ENCODE measurements at places on chromosomes 11 and 22.

GRCh38 chr22:29689206-29689879 is 30.5 kb upstream of the CABP7 start:
- no peak for DNase-seq

DNA sequence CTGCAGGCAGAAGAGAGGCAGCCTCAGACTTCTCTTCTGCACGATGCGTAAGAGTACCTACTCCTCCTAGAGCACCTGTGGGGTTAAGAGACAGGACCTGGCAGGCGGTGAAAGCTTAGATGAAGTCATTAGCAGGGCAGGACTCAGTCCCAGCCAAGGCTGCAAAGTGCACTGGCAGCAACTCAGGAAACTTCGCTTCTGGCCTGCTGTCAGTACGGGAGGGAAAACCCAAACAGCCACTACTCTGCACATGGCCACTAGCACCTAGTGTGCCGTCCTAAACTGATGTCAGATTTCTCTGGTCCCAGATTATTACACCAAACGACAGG is 8.8 kb upstream of the KLHL35 start:
- no peak for DNase-seq

DNA sequence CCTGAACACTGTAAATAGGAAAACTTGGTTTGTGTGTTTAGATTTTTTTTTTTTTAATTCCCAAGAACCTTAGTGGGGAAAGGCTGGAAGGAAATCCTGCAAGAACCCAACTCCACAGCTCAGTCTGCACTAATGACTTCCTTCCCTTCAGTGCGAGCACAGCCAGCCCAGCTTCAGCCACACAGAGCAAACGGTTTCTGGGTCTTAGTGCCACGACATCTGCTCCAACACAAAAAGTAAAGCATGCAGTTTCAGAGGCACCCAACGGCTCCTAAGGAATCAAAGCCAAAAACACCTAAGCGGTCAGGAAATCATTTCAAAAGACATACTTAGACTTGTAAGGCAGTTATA is 236.1 kb downstream of the TTC28 start:
- DNase-seq: peak; percentile 47

- DNase-seq: no peak
These were observed at the start of gene IZUMO1R for GRCh38 chr11:94303966-94304958. IZUMO1R (plus strand) TSS chr11:94304580; CDS start chr11:94305637, 1,057 bp downstream.

- no peak for DNase-seq
These were observed 1.6 kb upstream of the TSPAN18 start for GRCh38 chr11:44725016-44725685.

DNA sequence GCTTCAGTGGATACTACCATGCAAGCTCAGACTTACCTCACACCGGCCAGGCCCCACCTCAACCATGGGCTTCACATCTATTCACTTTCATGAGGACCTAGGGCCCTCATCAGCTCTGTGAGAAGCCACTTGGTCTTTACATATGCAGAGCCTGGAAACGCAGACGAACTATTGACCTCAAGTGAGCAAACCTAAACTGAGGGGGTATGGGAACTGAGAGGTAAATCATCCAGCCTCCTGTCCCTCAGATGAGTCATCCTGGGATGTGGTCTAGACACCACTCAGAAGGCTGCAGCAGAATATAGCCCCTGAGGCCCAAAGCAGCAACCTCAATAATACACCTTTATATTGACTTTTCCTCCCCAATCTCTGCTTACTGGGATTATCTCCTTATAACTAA is 578.0 kb downstream of the INSC start:
- DNase-seq: no peak

DNA sequence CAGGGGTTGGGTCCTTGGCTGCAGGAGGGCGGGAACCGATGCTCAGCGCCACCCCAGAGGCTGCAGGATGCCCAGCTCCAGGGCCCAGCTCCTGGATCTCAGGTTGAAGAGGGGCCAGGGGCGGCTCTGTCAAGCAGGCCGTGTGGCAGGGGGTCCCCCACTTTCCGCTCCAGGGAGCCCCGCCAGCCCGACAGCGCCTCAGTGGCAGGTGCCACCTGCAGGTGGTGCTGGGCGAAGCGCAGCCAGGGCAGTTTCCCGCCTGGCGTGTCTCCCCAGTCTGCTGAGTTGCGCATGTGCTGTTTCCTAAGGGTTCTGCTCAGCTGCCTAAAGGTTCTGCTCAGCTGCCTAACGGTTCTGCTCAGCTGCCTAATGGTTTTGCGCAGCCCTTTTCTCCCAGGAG is 442.1 kb downstream of the POTEH start:
- DNase-seq: no peak

DNA sequence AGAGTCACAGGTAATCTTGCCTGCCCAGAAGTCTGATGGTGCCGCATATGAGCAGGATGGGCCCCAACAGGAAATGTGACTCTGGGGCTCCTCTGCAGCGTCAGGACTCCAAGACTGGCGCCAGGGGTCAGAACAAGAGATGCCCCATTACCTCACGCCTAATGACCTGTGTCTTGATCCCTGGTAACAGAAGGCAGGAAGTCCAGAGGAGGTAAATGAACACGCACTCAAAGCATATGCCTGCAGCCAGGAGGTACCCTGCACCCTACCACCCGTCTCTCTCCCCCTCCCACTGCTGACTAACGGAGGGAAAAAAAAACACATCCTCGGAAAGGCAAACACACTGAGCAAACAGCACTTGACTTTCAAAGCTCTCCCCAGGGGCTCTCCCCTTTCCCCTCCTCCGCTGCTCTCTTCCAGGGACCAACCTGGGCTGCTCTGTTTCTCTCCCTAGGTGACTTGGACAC is 37.3 kb downstream of the ABCC8 start:
- DNase-seq: no peak

GRCh38 chr22:38107692-38108515 is 2.6 kb downstream of the BAIAP2L2 start:
- DNase-seq: no peak

- DNase-seq: no peak
These were observed 21.6 kb downstream of the OR51E1 start for GRCh38 chr11:4665424-4665823.

DNA sequence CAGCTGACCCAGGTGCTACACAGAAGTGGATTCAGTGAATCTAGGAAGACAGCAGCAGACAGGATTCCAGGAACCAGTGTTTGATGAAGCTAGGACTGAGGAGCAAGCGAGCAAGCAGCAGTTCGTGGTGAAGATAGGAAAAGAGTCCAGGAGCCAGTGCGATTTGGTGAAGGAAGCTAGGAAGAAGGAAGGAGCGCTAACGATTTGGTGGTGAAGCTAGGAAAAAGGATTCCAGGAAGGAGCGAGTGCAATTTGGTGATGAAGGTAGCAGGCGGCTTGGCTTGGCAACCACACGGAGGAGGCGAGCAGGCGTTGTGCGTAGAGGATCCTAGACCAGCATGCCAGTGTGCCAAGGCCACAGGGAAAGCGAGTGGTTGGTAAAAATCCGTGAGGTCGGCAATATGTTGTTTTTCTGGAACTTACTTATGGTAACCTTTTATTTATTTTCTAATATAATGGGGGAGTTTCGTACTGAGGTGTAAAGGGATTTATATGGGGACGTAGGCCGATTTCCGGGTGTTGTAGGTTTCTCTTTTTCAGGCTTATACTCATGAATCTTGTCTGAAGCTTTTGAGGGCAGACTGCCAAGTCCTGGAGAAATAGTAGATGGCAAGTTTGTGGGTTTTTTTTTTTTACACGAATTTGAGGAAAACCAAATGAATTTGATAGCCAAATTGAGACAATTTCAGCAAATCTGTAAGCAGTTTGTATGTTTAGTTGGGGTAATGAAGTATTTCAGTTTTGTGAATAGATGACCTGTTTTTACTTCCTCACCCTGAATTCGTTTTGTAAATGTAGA is 1.7 kb downstream of the MALAT1 start:
- no peak for DNase-seq

GRCh38 chr22:24950272-24950902 is 2.1 kb upstream of the KIAA1671 start:
- DNase-seq: peak; percentile 89

Data from iPS DF 19.7 (cell line).